MV-4-11 (cell line): ENCODE measurements at places on chromosomes 1 and 21.

DNA sequence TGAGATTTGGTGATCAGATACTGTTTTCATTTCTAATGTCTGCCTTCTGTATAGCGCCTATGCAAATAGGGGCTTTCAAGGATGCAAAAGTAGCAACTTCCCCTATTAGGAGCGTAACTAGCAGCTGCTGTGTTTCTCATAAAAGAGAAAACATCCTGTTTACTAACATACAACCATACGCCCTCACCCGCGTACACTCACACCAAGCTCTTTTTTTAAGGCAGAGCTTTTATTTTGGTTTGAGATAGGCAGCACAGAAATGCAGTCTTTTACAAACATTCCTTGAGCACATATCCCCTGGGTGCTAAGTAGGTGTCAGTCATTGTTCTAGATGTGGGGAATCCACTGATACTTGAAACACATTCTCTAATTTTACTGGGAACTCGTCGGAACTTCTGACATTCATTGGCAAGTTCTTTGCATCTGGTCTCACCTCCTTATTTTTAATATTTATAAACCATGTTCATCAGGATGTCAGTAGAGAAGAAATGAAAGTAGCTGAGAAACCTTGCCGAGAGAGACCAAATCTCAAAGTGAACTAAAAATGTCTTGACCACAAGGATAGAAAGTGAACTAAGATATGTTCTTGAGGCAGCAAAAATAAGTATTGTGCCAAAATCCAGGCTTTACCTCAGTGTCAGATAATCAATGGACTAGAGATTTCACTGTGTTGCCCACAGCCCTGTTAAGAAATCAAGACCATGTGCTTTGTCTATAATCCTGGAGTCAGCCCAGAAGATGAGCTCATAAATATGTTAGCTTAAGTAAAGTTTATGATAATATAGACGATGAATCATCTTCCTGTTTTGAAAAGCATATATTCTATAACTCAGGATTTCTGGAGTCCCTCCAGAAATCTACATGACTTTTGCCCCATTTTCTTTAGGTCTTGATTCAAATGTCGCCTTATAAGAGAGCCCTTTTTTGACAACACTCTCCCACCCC is 350.9 kb downstream of the ST6GALNAC3 start:
- peak; percentile 34 for DNase-seq

GRCh38 chr1:212915245-212916091 is 34.9 kb upstream of the VASH2 start:
- no peak for DNase-seq

- no peak for DNase-seq
These were observed 579.6 kb downstream of the USP25 start for GRCh38 chr21:16309250-16309971.

DNA sequence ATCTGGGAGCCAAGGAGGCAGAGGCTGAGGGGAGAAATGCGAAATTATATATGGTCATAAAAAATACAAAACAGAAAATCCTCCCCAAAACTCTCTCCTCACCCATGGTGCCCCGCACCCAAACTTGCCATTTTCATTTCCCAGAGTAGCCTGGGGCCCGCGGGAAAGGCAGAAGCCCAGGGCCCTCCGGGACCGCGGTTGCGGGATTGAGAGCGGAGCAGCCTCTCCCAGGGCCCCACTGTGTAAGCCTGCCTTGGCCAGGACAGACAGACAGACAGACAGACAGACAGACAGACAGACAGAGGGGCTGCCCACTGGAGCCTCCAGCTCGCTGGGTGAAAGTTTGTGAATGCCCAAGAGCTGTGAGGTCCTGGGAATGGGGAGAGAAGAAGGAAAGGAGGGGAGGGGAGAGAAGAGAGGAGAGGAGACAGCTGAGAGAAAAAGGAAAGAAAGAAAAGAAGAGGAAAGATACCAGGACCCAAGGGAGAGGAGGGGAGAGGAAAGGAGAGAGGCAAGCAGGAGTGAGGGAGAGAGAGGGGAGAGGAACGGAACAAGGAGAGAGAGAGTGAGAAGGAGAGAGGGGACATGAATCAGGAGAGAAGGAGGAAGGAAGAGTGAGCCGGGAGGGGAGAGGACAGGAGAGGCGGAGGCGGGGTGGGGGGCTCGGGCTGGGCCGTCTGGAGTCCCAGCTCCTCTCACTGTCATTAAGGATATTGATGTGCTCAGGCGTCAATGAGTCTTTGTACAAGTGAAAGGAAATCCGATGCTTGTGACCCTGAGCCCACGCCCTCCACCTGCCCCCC is 69.3 kb upstream of the CASZ1 start:
- no peak for DNase-seq

DNA sequence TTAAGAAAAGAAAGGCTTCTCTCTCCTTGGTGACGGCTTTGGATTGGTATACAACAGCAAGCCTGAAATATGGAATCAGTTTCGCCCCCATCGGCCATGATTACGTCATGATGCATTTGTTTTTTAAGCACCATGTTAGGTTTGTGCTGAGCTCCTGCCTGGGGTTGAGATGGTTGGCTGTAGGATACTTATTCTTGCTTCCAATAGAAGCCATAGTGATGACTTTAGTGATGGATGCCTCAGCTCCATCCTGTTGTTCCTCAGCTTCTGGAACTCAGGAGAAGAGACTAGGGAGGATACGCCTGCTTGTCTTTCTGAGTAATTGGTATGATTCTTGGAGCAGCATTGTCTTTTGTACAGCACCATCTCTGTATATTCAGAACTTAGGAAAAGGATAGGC is 14.7 kb downstream of the XCL1 start:
- no peak for DNase-seq

DNA sequence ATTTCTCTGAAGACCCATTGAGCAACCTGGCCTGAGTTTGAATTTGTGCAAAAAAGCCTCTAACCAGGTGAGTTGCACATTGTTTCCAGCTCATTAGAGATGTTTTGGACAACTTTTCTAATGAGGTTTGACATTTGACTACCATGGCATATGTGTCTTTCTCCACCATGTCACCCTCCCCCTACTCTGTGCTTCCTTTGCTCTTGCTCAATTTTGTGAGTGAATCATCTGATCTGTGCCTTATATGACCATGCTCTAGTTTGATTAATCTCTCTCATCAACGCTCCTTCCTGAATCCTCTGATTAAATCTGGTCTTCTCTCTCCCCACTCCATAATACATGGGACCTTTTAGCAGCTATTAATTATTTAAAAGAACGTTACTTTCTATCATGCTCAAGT is 144.8 kb upstream of the SAMSN1 start:
- DNase-seq, result peak; percentile 55

DNA sequence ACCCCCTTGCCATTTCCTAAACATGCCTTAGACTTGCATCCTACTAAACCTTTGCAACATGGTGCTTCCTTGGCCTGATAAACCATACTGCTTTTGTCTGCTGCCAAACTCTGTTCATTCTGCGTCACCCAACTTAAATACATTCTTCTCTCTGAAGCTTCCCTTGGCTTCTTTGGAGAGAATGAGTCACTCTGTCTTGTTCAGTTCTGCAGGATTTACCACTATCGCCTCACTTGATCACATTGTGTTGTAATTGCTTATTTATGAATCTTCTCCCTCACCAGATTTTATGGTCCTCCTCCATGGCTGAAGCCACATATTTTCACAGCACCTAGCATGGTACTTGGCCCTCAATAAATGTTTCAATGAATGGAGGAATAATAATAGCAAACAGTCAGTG is 21.7 kb upstream of the TUT4 start:
- DNase-seq, result peak; percentile 79

GRCh38 chr1:214420833-214421232 is 130.6 kb downstream of the PTPN14 start:
- peak; percentile 11 for DNase-seq

DNA sequence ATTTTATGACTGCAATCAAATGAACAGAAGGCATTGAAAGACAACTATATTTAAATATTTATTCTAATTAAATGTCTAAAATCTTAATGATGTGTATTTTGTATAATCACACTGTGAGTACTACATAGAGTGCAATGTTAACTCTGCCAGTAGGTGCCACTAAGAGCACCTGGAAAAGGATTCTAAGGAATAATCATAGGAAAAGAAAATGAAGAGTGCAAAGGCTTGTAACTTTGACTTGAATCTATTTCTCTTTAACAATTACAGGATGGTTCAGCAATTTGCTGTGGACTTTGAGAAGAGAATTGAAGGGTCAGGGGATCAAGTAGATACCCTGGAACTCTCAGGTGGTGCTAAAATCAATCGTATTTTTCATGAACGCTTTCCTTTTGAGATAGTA is 200.4 kb downstream of the DNM3 start:
- DNase-seq, result no peak

- DNase-seq, result no peak
These were observed 137.3 kb downstream of the RERE start for GRCh38 chr1:8679929-8680663.
